Hindlimb muscle (tissue), 1 donor: ENCODE measurements at places on chromosomes 7 and 10.
A peak's percentile ranks its signal among the peaks of the same experiment; 100 is the strongest.

DNA sequence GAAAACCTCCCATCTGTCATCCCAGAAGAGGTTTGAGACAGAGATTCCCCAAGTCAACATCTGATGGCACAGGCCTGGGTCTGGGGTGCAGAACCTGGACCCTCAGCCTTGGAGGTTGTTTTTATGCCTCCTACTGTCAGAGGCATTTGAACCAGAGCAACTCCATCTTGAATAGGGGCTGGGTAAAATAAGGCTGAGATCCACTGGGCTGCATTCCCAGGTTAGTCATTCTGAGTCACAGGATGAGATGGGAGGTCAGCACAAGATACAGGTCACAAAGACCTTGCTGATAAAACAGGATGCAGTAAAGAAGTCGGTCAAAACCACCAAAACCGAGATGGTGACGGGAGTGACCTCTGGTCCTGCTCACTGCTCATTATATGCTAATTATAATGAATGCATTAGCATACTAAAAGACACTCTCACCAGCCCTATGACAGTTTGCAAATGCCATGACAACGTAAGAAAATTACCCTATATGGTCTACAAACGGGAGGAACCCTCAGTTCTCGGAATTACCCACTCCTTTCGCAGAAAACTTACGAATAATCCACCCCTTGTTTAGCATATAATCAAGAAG is 92.0 kb downstream of the ITGA8 start:
- no peak for DNase-seq

- no peak for DNase-seq
Observed at GRCh38 chr7:155169498-155170065, 99.5 kb downstream of the HTR5A start.

DNA sequence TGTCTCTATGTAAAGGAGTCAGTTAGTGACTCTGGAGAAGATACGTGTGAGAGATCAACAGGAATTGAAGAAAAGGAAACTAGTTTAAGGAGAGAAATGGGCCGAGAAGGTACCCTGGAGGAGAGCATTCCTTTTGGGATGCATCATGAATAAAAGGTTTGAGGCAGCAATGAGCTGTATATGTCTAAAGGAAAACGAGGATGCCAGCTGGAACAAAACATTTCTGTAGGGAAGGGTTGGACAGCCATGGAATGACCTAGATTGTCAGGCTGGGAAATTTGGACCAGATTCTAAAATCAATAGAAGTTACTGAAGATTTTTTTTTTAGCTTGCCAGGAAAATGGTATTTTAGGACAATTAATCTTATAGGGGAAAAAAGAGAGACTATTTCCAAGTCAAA is 17.2 kb upstream of the MPP7 start:
- DNase-seq = peak; percentile 34

DNA sequence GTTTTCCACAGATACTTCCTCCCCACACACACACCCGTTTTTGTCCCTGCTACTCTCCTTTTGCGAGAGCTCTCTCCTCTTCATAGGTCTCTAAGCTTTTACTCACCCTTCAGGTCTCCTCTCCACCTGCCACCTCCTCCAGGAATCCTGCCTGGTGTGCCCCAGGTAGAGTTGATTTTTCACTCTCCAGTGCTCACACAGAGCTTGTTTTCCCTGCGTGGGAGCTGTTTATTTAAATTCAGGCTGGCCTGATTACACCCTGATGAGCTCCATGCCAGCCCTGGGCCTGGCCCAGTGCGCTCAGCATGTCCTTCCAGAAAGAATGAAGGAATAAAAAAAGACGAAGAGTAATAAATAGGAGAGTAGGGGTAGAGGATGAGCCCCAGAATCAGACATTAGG is 7.5 kb upstream of the CLDN4 start:
- no peak for DNase-seq

GRCh38 chr10:68301790-68302502 is 29.9 kb upstream of the HNRNPH3 start:
- peak; percentile 29 for DNase-seq

- DNase-seq = peak; percentile 42
Observed at GRCh38 chr10:32938554-32939061, 19.4 kb downstream of the ITGB1 start.

GRCh38 chr10:32939296-32940111 is 18.5 kb downstream of the ITGB1 start:
- DNase-seq = no peak

DNA sequence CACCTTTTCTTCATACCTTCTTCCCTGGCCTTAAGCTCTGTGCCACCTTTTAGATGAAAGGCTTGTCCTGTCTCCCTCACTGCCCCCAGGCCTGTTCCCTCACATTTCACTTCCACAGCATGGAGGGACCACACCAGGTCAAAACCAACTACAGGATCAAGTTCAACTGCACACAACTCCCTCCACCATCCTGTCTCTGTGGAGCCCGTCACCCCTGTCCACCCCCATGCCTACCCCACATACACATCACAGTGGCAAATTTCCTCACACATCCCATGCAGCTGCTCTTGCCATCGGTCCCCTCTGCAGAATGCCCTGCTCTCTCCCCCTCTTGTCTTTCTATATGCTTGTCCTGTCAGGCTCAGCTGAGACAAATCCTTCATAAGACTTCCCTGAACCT is 154.1 kb downstream of the USP6NL start:
- no peak for DNase-seq

GRCh38 chr10:35909121-35909720 is 267.1 kb upstream of the FZD8 start:
- DNase-seq = no peak

DNA sequence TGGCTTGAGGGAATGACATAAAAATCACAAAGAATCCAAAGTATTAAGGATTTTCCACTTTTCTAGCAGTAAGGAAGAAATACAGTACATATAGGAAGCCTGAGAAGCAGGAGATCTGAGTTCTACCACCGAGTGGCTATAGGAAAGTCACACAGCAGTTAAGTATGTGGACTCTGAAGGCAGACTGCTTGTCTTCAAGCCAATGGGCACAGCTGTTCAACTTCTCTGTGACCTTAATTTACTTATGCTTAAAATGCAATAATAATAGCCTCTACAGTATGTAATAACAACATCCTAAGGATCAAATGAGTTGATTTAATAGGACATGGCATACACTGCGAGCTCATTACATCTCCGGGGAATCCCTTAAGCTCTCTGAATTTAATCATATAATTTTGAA is 68.0 kb downstream of the CTTNBP2 start:
- no peak for DNase-seq

DNA sequence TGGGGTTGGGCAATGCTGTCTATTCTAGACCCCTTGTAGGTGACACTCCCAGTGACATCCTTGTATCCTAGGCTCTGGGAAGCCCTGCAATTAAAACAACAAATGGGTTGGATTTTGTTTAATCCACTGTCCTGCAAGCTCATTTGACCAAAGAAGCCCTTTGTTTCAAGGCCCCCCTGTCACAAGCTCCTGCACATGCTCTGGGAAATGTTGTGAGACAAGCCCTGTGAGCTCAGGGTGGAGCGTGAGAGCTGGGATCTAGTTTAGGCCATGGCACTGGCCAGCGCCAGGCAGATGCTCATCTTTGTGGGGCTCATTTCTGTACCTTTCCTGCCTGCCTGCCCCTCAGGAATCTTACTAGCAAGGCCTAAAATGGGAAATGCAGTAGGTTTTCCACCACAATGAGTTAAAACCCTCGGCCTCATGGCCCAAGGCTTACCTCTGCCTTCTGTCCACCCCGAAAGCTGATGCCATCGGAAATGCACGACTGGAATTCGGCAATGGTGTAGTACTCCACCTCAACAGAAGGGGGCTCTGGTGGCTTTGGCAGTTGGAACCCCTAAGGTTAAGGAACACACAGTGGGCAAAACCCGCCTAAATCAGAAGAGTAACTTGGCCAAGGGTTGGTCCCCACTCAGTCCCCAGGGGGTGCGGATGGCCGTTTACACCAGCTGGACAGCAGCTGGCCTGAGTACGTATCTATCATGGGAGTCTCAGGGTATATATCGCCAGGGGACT is 112.0 kb downstream of the NEURL1 start:
- DNase-seq = no peak

- DNase-seq = no peak
Observed at GRCh38 chr10:10687751-10688150, 329.9 kb upstream of the CELF2 start.

DNA sequence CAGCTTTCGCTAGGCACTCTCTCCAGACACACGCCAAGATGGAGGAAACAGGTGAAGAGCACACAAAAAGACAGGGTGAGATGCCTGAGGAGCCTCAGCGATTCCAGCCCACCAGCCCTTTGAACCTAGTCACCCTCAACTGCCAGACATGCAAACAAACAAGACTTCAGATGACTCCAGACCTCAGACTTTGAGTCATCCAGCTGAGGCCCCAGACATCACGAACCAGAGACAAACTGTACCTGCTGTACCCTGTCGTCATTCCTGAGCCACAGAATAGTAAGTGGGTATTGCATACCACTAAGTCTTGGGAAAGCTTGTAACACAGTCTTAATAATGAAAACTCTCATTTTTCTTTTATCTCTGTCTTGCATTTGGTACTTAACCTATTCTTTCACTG is 126.6 kb upstream of the LSM8 start:
- no peak for DNase-seq

DNA sequence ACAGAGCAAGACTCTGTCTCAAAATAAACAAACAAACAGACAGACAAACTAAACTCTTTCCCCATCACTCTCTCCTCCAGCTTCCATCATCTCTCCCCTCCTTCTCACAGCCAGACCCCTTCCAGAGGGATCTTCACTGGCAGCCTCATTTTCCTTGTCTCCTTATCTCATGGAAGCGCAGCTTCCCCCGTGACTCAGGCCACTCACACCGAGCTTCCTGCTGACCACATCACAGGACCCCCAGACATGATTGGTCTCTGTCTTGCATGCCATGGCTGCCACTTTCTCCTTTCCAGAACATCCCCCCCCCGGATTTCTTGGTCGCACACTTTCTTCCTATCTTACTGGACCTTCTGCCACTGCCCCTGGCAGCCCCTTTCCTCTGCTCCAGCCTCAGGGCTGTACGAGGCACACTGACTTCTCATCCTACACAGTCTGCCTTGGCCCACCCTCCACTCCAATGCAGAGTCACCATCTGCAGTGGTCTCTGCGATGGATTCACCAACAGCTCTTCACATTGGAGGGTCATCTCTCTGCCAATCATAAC is 4.9 kb upstream of the INSIG1 start:
- DNase-seq = no peak

GRCh38 chr7:22860784-22861482 is 38.3 kb upstream of the TOMM7 start:
- DNase-seq = no peak

GRCh38 chr10:34956756-34957155 is 133.4 kb downstream of the CUL2 start:
- no peak for DNase-seq

DNA sequence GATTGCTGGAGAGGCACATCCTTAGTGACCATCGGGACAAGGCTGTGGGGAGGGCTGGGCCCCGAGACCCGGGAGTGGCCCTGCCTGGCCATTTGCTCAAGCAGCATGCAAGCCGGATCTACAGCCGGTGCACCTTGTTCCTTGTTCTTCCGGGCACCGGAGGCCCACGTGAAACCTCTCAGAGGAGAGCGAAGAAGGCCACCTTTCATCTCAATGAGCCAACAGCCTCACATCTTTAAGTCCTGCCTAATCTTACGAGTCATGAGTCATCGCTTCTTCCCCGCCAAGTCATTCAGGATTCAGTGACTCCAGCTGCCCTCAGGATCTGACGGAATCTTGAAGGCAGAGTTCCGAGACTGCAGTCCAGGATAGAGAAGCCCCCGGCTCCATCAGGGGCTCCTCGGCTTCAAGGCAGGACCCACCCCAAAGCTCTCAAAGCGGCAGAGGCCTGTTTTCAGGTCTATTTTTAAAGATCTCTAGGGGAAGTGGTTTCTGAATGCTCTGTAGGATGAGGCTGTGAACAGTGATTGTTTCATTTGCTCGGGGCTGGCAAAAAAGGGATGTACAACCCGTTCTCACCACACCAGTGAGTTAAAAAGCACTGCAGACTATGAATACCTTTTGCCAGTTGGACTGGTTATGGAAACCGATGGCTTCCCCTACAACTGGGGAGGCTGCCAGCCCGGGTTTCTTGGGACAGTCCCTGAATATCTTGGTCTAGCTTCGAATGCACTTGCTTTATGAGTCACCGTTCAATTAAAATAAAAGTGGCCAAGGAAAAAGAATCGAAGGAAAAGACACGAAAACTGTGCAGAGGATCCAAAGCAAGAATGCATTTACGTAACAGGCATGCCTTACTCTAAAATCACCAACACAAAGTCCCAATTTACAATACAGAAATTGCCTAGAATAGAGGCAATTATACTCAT is 57.2 kb upstream of the ECHDC3 start:
- DNase-seq = peak; percentile 55

GRCh38 chr10:89916468-89917215 is 215.3 kb downstream of the KIF20B start:
- no peak for DNase-seq

DNA sequence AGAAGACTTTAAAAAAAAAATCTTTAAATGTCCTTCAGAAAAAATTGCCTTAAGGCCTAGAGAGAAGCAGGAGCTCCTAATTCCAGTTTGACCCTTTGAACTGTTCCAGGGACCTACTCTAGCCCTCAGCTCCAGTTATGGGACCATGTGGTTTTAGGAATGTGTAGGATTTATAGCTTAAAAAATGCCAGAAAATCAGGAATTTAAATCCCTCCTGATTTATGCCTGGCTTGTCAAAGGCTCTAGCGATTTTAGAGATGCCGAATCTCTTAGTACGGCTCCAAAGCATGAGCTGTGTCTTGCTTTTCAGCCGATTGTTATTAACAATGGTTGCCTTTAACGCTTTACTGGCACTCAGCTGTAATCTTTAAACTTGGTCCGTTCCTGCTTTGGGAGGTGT is 130.6 kb upstream of the NPVF start:
- DNase-seq = no peak

GRCh38 chr7:96823274-96823673 is 113.6 kb upstream of the SEM1 start:
- no peak for DNase-seq

GRCh38 chr10:28947171-28947570 is 269.9 kb downstream of the BAMBI start:
- no peak for DNase-seq

- peak; percentile 82 for DNase-seq
Observed at GRCh38 chr7:106064771-106065574, 47.1 kb downstream of the SYPL1 start.

- no peak for DNase-seq
Observed at GRCh38 chr10:124798364-124798763, 3.3 kb upstream of the ABRAXAS2 start.

GRCh38 chr10:64079341-64079740 is 558.1 kb downstream of the REEP3 start:
- DNase-seq = no peak

GRCh38 chr10:8588135-8588534 is 533.6 kb downstream of the GATA3 start:
- DNase-seq = no peak

DNA sequence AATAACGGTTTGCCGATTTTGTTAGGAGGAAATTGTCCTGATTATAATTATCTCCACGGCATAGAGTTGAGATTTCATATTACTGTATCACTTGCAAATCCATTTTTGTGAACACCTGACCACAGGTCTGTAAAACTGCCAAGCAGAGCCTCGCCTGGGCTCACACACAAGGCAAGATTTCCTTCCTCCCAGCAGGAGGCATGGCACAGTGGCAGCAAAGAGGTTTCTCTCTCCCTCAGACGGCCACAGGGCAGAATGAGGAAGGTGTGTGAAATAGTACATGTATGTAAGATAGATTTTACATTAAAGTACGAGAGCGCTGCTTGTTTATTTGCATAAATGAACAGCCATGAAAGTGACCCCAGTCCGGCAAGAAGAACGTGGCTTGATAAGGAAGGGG is 130.1 kb downstream of the CELF2 start:
- no peak for DNase-seq

GRCh38 chr7:32206987-32207386 is 136.8 kb upstream of the PDE1C start:
- DNase-seq = no peak
